Activated CD8-positive, alpha-beta memory T cell treated with anti-CD3 and anti-CD28 coated beads for 4 hours (primary cell): ENCODE measurements at places on chromosomes 2 and 18.

GRCh38 chr18:28469946-28470345 lies 293.0 kb upstream of the CDH2 start:
- no peak for DNase-seq

- no peak for DNase-seq
Measured at GRCh38 chr2:11814979-11815510, 68.6 kb downstream of the LPIN1 start.

GRCh38 chr2:64447317-64448040 lies 6.5 kb upstream of the LGALSL start:
- no peak for DNase-seq

GRCh38 chr2:8608411-8608954 lies 73.4 kb upstream of the ID2 start:
- no peak for DNase-seq

- no peak for DNase-seq
Measured at GRCh38 chr2:212777020-212777491, 238.5 kb upstream of the ERBB4 start.

- DNase-seq, result no peak
Measured at GRCh38 chr2:32558492-32558891, 69.4 kb upstream of the TTC27 start.

DNA sequence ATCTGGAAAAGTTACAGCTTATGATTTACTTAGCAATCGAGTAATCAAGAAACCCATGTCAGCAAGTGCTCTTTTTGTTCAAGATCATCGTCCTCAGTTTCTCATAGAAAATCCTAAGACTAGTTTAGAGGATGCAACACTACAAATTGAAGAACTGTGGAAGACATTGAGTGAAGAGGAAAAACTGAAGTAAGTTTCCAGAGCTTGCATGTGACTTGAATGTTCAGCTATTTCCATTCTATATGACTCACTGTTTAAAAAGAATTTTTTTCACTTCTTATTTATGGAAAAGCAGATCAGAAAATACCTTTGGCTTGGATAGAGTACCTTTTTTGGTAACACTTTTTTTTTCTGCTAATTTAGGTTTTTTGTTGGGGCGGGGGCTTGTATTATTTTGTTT lies 70.7 kb downstream of the PMS1 start:
- no peak for DNase-seq

GRCh38 chr18:78525366-78526111 lies 454.1 kb upstream of the SALL3 start:
- DNase-seq, result no peak

DNA sequence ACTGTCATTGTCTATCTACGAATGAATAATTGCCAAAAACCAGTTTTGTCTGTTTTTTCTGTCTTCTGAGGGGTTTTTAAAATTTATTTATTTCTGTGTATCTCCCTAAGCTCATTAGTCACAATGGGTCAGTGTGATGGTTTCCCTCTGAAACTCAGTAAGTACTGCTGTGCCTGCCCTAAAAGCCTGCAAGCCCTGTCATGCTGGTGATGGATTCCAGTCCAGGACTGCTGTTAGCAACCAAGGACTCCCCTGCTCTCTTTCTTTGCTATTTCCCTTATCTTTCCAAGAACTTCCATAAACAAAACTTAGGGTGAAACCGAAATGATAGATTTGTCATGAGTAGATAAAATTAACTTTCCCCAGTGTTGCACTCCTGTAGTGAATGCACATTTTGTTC lies 11.8 kb upstream of the DSG2 start:
- DNase-seq, result no peak

- no peak for DNase-seq
Measured at GRCh38 chr2:197128897-197129296, 181.7 kb downstream of the ANKRD44 start.

DNA sequence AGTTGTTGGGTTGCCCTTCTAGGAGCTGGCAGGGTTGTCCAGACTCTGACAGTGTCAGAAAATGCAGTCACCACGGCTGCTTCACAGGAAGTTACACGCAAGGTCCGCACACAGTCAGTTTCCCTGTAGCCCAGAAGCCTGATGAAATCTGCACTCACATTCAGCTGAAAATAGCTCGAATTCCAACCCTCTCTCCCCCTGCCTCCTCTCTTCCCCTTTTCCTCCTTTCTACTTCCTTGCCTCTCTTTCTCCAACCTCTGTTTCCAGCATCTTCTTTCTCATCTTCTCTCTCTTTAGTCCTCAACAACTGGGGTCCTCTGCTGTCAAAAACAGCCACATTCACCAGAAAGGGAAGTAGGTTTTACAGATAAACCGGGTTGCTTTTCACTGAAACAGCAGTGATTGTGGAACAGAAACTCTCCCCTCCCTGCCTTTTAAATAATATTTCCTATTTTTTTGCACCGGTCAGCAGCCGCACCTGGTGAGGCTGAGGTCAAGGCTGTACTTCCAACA lies 69.3 kb downstream of the BCL11A start:
- no peak for DNase-seq

- DNase-seq, result no peak
Measured at GRCh38 chr2:241507430-241508239, 749 bp downstream of the STK25 start.

- no peak for DNase-seq
Measured at GRCh38 chr18:57353940-57354461, 1.6 kb downstream of the ST8SIA3 start.

DNA sequence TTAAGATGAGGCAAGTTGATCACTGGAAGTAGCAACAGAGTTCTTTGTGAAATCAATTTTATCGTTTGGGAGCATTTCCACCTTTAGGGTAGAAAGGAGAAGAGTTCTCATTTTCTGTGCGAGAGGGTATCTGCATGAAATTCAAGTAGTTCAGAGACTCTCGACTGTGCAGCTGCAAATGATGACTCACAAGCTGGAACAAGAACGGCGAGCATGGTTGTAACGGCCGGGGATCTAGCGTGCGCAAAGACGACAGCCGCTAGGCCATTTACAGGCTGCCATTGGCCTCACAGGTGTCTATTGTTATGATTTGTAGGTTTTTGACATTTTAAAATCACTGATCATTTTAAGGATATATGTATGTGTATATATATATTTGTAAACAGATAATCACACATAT lies 5.2 kb downstream of the KLHL29 start:
- DNase-seq, result no peak

GRCh38 chr18:23682472-23682871 lies 6.8 kb upstream of the LAMA3 start:
- no peak for DNase-seq

DNA sequence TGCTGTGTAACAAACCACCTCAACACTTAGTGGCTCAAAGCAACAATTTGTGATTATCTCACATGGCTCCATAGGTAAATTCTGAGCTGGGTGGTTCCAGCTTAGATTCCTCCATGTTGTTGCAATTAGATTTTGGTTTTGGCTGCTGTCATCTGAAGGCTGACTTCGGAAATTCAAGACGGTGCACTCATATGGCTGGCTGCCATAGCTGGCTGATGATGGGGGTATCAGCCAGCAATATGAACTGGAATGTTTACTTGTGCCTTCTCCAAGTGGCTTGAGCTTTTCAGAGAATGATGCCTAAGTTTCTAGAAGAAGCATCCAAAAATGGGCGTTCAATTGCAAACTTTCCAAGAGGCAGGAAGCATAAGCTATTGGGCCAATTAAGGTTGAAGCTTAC lies 213.1 kb downstream of the GCA start:
- DNase-seq, result no peak

DNA sequence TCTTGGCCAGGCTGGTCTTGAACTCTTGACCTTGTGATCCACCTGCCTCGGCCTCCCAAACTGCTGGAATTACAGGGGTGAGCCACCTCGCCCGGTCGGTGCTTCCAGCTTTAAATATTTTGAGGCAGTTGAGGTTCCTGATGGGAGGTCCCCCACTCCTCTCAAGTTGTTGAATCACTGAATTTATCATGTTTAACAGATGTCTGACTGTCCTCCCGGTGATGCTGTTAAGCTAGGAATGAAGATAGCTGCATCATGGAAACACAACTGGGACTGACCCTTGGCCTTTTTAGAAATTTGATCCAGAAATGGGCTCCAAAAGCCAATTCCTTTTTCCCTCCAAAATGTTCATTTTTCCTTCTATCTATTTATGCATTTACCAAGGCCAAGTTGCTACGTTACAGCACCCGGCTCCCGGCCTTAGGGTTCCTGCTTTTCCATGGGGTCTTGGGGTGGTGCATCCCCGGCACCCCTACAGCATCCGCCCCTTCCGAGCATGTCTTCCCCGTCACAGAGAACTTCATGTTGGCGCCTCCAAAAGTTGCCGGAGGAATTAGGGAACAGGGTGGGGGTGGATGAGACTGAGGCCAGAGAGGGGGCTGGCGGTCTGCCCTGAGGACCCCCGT lies 43.9 kb downstream of the PAX8 start:
- no peak for DNase-seq

DNA sequence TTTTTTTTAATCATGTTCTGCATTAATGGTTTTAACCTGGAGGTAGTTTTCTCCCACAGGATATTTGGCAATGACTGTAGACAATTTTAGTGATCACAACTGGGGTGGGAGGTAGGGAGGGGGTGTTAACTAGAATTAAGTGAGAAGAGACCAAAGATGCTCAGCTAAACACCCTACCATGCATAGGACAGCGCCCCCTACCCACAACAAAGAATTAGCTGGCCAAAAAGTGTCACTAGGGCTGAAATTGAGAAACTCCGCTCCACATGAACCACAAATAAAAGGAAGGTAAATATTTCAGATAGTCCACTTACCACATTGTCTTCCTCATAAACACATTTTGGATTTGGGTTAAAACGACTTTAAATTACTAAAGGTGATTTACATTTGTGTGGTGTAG lies 942.6 kb downstream of the SUCLG1 start:
- no peak for DNase-seq

DNA sequence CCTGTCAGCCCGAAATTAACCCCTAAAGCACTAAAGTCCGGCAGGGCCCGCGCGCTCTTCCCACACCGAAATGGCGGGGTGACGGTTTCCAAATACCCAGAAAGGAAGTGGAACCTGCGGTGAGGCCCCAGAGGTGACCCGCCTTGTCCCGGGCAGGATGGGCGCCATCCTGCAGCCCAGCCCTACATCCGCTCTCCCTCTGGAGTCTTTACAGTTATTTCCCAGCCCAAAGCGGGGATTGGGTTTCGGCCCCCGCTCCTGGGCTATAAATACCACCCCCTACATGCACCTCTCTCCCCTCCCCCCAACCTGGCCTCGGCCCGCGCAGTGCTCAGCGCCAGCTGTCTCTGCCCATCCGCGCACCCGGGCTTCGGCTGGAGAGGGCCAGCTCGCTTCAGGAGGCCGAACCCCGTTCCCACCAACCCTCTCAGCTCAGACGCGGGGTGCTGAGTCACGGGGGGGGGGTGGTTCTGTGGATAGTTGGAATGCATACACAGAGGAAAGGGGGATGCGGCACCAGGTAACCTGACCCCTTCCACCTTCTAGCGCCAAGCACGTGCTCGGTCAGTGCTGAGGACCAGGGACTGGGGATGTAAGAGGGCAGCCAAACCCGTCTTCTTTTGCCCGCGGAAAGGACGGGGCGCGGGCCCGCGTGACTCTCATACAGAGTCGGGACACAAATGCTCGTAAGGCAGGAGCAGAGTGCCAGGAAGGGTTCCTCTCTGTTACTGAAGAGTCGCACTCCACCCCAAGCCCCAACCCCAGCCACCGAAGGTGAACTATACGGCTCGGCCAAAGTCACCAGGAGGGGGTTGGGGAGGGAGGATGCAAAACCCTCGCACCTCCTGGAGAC lies at the start of gene TUBA4B:
Gene TUBA4B (plus strand): TSS at position 344 of the 853 bp plus-strand sequence. CDS start 165 bp downstream, at position 509.
- DNase-seq, result no peak

- no peak for DNase-seq
Measured at GRCh38 chr18:23986600-23987359, 27.8 kb upstream of the TTC39C start.

- no peak for DNase-seq
Measured at GRCh38 chr2:207103132-207103531, 62.6 kb downstream of the KLF7 start.

DNA sequence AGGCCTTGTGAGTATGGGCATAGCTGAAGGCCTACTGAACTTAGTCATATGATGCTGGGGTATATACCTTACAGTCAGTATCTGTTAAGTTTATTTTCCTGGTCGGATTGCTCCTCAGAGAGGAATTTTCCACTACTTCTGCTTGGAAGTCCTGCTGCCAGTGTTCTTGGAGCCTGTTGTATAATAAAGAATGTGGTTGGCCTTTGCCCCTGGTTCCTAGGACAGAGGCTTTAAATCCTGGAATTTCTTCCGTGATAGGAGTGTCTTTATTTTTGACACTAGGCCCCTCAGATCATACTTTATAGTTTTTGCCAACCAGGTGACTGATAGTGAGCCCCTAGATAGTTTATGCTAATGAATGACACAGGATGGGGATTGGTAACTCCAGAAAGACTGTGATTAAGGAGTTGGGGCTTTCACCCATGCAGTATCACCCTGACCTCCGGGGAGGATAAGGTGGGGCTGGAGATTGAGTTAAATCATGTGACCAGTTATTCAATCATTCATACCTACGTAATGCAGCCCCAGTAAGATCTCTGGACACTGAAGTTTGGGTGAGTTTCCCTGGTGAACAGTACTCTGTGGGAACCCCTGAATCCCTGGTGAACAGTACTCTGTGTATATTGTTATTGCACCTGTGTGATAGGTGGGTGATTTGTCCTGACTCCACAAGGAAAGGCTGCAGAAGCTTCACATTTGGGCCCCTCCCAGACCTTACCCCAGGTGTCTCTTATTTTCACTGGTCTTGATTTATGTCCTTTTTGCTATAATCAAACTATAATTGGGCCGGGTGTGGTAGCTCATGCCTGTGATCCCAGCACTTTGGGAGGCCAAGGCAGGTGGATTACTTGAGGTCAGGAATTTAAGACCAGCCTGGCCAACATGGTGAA lies 56.9 kb downstream of the COMMD1 start:
- DNase-seq, result no peak

DNA sequence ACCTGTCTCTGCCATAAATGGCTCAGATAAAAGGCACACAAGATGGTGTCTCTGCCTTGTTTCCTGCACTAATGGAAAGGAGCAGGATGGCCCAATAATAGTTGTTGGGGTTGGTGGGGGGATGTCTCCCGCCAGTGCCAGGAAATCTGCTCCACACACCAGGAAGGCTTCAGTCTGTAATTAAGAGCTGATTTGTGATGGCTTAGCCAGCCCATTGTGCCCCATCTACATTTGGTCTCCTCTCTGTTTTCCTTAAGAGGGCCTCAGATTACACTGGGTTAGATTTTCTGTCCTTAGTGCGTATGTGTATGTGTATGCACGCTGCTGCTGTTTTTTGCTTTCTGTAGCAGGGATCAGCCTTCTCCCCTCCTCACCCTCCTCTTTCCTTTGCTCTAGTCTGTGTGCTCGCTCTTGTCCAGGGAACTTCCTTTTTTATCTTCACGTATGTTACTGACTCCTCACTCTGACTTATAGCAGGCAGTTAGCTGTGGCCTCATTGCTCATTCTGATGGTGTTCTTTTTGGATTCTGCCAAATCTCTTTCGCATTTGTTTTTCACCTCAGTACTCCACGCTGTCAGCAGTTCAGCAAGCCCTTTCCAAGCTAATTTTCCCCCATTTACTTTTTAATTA lies 33.4 kb upstream of the MGAT5 start:
- DNase-seq, result no peak
